K562 (cell line): ENCODE measurements at places on chromosomes 7 and 10.

GRCh38 chr7:151590071-151590849 lies 70.6 kb upstream of the RHEB start:
- H3K27ac ChIP-seq = no peak overlapping the region
- H3K27me3 ChIP-seq = peaks cover 76% of the 10 kb centered on the region
- H3K36me3 ChIP-seq = no peaks in the 10 kb centered on the region
- no peak for DNase-seq
- no peaks in the 10 kb centered on the region for H3K4me1 ChIP-seq

DNA sequence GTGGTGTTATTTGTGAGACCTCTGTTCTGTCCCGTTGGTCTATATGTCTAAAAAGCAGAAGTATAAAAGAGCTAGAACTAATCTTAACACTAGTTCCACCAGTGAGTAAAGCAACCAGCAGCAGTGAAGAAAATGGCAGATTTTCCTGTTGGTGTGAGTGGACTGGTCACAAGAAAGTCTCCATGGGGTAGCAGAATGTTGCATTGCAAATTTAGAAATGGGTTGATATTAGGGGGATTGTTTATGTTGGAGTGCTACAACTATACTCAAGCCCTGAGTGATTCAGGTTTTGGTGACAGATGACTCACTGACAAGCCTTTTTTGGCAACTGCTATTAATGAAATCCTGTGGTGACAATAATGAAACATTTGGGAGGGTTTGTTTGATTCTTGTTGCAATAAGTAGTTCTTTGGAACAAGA lies 5.6 kb downstream of the AVL9 start:
- peak; percentile 45 for DNase-seq
- peaks cover 11% of the 10 kb centered on the region; the same call in 1 of the 2 replicates for H3K4me1 ChIP-seq
- H3K4me3 ChIP-seq = no peak overlapping the region
- peaks cover 23% of the 10 kb centered on the region; the same call in 1 of the 3 replicates for H3K36me3 ChIP-seq

DNA sequence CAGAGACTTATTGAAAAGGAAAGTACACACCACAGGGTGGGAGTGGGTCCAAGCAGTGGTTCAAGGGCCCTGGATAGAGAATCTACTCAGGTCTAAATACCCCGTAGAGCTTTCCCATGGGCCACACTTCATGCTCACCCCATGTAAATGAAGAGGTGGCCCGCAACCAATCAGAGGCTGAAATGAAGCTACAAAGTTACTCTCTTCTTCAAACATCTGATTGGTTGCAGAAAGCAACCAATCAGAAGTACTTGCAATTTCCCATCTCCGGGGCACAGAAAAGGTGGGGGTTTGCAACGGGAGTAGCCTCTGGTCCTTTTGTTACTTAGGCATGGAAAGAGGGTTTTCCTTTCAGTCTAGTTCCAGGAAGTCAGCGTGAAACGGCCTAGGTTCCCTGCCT lies 15.2 kb upstream of the GALNTL5 start:
- no peaks in the 10 kb centered on the region for H3K36me3 ChIP-seq
- H3K4me1 ChIP-seq = no peaks in the 10 kb centered on the region
- no peak overlapping the region for H3K27ac ChIP-seq
- H3K27me3 ChIP-seq = peaks cover 45% of the 10 kb centered on the region; the same call in 2 of the 3 replicates
- no peak overlapping the region for H3K4me3 ChIP-seq

- H3K4me3 ChIP-seq = no peak overlapping the region
- DNase-seq = no peak
- H3K4me1 ChIP-seq = no peaks in the 10 kb centered on the region
- H3K27ac ChIP-seq = no peak overlapping the region
- H3K27me3 ChIP-seq = no peaks in the 10 kb centered on the region
Observed at GRCh38 chr10:75868574-75868973, 437.1 kb downstream of the LRMDA start.

DNA sequence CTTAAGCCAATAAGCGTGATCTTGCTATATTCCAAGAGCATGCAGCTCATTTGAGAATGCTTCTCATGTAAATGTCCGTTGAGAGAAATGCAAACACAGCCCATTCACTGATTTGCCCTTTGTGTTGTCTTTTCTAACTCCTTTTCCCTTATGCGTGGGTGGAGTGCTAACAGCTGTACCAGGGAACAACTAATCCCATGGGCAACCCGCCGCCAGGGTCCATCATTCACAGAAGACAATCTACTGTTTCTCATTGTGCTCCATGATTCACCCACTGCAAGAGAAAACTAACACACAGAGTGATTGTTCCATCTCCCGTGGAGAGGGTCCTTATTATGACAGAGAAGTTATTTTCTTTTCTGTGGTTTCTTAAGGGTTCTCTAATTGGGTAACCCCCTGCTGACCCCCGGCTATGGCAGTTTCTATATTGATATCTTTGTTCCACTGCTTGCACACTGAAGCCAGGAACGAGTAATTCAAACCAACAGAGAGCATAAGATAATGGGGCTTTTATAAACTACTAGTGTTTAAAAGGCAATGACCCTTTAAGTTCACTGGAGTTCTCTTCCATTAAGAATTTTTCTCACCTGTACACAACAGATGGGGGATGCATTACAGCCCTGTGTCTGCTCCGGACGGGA lies 298.7 kb downstream of the BAMBI start:
- H3K4me3 ChIP-seq = no peak overlapping the region
- no peak for DNase-seq
- peaks cover 9% of the 10 kb centered on the region; the same call in 2 of the 3 replicates for H3K4me1 ChIP-seq
- H3K27ac ChIP-seq = no peak overlapping the region

GRCh38 chr7:1741751-1742554 lies 71.9 kb downstream of the ELFN1 start:
- peaks cover 9% of the 10 kb centered on the region; the same call in 1 of the 3 replicates for H3K4me1 ChIP-seq
- H3K27me3 ChIP-seq = peaks cover 4% of the 10 kb centered on the region; the same call in 1 of the 2 replicates
- H3K27ac ChIP-seq = peak overlapping the region; percentile 61
- H3K4me3 ChIP-seq = peak overlapping the region; percentile 47

DNA sequence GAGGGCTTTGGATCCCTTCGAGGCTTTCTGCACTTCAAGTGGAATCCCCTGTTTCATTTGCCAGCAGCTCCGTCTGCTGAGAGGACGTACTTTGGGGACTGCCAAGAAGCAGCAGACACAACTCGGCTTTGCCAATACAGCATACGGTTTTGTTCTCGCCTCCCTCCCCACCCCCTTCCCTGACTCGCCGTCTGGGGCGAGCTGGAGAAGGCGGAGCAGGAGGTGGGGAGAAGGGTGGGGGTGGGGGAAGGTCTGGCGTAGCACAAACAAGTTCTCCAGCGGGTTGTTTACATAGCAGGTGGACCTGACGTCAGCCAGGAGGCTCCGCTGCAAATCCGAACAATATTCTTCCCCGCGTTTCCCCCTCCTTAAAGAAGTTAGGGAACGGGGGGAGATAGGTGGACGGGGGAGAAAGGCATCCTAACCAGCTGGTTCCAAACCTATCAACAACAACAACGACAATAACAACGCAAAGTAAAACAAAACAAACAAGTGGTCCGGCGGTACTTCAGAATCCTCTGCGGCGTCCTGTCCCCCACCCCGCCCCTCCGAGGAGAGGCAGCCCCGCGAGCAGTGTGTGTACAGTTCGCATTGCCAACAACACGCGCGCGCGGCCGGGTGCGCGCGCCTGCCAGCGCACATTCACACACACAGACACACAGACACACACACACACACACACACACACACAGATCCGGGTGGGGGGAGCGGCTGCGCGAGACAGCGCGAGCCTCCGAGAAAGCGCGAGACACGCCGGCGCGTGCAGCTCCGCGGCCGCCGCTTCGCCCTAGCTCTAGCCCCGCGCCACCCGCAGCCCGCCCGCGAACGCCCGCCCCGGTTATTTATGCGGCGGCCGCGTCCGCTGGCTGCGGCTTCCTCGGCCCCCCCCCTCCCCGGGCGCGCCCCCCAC lies 167.0 kb upstream of the PPP1R3A start:
- no peak overlapping the region for H3K27ac ChIP-seq
- H3K4me1 ChIP-seq = no peaks in the 10 kb centered on the region
- H3K36me3 ChIP-seq = no peaks in the 10 kb centered on the region

DNA sequence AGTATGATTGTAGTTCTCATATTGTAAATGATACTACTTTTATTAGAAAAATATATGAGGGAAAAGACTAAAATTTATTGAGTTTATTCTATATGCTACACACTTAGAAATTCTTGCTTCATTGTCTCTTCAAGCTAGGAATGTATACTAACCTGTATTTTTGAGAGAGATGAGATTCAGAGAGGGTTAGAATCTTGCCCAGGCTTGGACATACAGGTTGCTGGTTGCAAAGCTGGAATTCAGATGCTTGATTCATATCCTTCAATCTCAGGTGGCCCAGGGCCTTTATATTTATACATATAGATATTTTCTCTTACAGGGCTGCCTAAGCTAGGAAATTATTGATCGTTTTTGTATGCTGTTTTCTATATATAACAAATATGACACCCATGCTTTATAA lies 324.2 kb downstream of the CDK14 start:
- H3K36me3 ChIP-seq = no peaks in the 10 kb centered on the region
- H3K4me3 ChIP-seq = no peak overlapping the region
- H3K27ac ChIP-seq = no peak overlapping the region
- H3K4me1 ChIP-seq = no peaks in the 10 kb centered on the region
- no peak for DNase-seq

GRCh38 chr7:153354071-153354470 lies 594.5 kb downstream of the ACTR3B start:
- no peak overlapping the region for H3K4me3 ChIP-seq
- no peak for DNase-seq
- no peaks in the 10 kb centered on the region for H3K4me1 ChIP-seq

DNA sequence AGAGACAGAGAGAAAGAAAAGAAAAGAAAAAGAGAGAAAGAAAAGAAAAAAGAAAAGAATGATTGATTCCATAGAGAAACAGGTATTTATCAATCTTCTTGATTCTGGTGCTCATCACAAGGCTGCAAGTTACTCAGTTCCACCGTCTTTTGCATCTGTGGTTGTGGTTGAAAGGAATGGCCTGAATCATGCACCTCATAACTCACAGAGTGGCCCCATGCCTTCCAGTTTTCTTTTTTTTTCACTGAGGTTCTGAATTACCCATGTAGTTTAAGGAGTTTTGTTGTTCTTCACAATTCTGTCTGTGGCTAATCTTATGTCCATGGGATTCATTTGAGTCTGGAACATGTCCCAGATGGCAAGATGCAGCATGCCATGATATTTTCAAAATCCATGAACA lies 156.0 kb downstream of the ZNF33B start:
- no peak overlapping the region for H3K27ac ChIP-seq
- no peak overlapping the region for H3K4me3 ChIP-seq
- H3K36me3 ChIP-seq = no peaks in the 10 kb centered on the region
- no peaks in the 10 kb centered on the region; the same call in 1 of the 2 replicates for H3K27me3 ChIP-seq

DNA sequence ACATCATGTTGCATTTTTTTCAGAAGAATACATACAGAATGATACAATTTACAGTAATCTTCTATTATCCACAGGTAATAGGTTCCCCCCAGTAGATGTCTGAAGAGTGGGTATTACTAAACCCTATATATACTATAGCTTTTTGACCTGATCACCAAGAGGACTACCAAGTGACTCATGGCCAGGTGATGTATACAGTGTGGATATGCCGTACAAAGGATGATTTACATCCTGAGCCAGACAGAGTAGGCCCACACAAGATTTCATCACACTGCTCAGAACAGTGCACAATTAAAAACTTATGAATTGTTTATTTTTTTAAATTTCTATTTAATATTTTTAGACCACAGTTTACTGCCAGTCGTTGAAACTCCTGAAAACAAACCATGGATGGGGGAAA lies 70.6 kb downstream of the STEAP1B start:
- no peak for DNase-seq
- no peak overlapping the region for H3K27ac ChIP-seq
- no peaks in the 10 kb centered on the region for H3K27me3 ChIP-seq

DNA sequence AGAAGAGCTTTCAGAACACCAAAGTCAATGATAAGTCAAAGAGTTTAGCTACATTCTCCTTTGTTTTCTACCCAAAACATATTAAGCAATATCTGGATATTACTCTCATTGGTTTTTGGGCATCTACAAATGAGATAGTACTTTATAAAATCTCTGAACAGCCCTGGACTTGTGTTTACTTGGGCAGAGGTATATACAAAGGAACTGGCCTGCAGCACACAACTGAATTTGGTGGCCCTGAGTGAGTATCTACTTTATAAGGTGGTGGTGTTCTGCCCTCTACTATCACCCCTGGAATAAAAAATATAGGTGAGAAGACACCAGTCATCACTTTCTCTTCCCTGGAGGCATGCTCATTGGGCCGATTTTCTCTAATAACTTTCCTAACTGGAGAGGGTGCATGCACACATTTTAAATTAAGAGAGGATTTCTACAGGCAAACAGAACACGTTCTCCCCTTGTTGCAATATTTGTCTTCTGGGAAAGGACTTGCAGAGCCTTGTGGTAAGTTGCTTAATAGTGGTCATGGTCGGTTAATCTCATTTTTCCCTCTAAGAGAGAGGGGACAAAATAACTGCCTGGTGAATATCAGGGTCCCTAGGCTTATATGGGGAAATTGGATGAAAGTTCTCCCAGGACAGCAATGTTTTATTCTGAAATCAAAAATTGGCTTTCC lies 41.1 kb downstream of the OTUD1 start:
- H3K27ac ChIP-seq = no peak overlapping the region
- no peak for DNase-seq
- H3K27me3 ChIP-seq = no peaks in the 10 kb centered on the region
- H3K4me3 ChIP-seq = no peak overlapping the region

- no peaks in the 10 kb centered on the region for H3K36me3 ChIP-seq
- no peaks in the 10 kb centered on the region for H3K27me3 ChIP-seq
- H3K4me1 ChIP-seq = no peaks in the 10 kb centered on the region
- no peak for DNase-seq
- H3K4me3 ChIP-seq = no peak overlapping the region
- no peak overlapping the region for H3K27ac ChIP-seq
Observed at GRCh38 chr7:37092548-37092947, 356.1 kb downstream of the ELMO1 start.

GRCh38 chr10:92291921-92292845 lies 1.2 kb downstream of the MARCHF5 start:
- peak overlapping the region; percentile 89 for H3K27ac ChIP-seq
- H3K36me3 ChIP-seq = peaks cover 26% of the 10 kb centered on the region; the same call in 2 of the 3 replicates
- peak; percentile 49 for DNase-seq
- no peaks in the 10 kb centered on the region for H3K27me3 ChIP-seq

GRCh38 chr7:148262721-148263229 lies 327.8 kb upstream of the C7orf33 start:
- peaks cover 2% of the 10 kb centered on the region; the same call in 2 of the 3 replicates for H3K27me3 ChIP-seq
- H3K36me3 ChIP-seq = no peaks in the 10 kb centered on the region
- peak; percentile 78 for DNase-seq
- H3K4me1 ChIP-seq = no peaks in the 10 kb centered on the region; the same call in 1 of the 2 replicates
- no peak overlapping the region for H3K4me3 ChIP-seq

DNA sequence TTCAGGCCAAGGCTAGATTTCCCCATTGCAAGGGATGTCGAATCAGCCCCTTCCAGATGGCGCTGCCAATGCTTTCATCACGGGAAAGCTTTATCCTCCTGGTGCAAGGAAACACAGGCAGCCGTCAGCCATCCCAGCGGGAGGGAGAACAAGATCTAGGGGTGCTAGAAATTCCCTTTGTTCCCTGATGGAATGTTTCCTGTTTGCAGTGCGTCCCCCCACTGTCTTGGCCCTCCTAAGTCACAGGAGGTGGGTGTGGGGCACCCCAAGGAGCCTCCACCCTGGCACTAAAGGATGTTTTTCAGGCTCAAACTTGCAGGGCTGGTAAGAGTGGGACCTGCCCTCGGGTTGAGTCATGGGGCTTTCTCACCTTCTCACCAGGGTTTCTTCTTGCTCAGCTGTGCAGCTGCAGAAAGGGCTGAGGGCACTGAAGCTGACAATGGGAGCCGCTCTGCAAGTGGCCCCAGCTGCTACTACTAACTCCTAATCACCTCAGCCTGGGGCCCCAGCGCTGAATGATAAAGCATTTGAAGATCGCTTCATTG lies 103.6 kb downstream of the PRPF18 start:
- no peak overlapping the region for H3K4me3 ChIP-seq
- no peak overlapping the region for H3K27ac ChIP-seq
- H3K36me3 ChIP-seq = no peaks in the 10 kb centered on the region; the same call in 2 of the 3 replicates
- no peak for DNase-seq
